ENCODE measurements at places on chromosomes 3 and 15.
A peak's percentile ranks its signal among the peaks of the same experiment; 100 is the strongest.

DNA sequence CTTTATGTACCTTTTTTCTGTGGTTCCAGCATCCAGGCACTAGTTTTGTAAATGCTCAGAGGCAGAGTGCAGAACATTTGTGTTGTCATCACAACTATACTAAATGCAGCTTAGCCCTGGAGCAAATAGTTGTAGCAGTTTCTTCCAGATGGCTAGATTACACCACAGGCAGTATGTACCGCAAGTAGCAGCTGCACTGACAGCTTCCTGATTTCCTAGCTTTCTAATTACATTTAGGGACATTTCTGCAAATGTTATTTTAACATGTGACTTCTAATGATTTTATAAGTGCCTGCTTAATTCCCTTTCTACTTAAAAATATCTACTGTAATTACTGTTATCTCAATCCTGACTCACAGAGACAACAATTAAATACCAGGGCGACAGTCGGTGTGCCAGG, 106.5 kb downstream of the NR2E3 start:
- no peak for DNase-seq

- peak; percentile 4 for DNase-seq
Observed at GRCh38 chr3:86989006-86989405, 1.9 kb downstream of the VGLL3 start.

DNA sequence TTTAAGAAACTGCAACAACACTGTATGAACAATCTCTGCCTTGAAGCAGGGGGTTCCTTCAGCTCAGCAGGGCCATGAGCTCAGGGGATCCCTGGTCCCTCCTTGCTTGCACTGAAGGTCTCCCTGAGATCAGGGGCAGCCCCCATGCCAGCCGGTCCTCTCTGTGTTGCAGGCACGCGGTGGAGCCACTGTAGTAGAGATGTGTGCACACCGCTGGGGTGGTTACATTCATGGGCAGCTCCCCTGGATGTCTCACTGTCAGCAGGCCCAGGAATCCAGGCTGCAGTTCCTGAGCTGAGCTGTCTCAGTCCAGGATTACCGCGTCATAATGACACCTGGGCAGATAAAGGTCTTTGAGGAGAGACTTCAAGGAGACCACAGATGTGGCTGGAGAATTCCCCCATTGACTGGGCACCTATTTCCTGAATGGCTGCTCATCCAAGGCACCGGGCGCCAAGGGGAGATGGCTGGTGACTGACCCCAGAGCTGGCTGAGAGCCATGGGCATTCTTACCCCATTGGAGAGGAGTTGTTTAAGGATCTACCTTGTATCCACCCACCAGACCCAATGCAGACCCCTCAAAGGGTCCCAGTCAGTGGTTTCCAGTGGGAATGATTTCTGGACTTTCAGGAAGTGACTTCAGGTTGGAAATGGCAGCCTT, 10.4 kb upstream of the KLF13 start:
- DNase-seq = no peak

GRCh38 chr3:173957646-173958045, 560.1 kb downstream of the NLGN1 start:
- DNase-seq = no peak

GRCh38 chr3:98730338-98730737, 32.8 kb upstream of the ST3GAL6 start:
- DNase-seq = no peak

- no peak for DNase-seq
Observed at GRCh38 chr3:124597273-124597672, 133.0 kb upstream of the UMPS start.

GRCh38 chr3:31532587-31533168, at the start of gene STT3B:
TSS of gene STT3B (plus strand) at chr3:31532925. CDS start at chr3:31532999, 74 bp downstream.
- peak; percentile 86 for DNase-seq

DNA sequence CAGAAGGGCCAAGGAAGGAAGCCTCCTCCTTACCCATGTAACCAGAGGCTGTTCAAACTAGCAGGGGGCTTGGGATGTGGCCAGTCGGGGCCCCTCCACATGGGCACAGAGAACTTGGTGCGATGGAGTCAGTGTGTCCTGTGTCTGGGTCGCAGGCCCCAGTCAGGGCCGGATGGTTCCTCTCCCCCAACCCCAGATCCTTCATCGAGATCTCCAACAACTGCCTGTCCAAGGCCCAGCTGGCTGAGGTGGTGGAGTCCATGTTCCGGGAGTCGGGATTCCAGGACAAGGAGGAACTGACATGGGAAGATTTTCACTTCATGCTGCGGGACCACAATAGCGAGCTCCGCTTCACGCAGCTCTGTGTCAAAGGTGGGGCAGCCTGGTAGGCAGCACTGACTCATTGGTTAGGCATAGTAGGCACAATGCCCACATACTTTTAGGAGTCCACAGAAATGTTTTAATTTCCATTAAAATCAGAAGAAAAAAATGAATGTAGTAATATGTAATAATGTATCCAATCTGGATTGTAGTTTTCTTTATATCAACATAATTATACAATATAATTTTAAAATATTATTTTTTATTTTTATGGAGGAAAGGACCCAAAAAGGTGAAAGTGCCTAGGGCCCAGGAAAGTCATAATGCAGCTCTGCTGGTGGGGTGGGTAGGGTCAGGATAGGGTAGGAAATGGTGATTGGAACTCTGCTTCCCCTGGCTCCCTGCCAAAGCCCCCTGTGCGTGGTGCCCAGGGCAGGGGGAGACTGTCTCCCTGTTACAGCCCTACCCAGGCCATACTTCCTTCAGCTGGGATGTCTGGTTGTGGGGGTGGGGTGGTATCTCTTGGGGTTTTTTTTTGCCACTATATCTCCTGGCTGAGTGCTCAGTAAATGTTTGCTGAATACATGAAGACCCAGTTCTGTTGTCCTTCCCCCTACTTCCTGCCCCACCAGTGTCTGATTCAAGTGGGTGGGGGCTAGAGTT, 18.6 kb downstream of the DUOX1 start:
- no peak for DNase-seq

- DNase-seq = peak; percentile 89
Observed at GRCh38 chr3:48472923-48473616, 26.5 kb downstream of the ATRIP start.

DNA sequence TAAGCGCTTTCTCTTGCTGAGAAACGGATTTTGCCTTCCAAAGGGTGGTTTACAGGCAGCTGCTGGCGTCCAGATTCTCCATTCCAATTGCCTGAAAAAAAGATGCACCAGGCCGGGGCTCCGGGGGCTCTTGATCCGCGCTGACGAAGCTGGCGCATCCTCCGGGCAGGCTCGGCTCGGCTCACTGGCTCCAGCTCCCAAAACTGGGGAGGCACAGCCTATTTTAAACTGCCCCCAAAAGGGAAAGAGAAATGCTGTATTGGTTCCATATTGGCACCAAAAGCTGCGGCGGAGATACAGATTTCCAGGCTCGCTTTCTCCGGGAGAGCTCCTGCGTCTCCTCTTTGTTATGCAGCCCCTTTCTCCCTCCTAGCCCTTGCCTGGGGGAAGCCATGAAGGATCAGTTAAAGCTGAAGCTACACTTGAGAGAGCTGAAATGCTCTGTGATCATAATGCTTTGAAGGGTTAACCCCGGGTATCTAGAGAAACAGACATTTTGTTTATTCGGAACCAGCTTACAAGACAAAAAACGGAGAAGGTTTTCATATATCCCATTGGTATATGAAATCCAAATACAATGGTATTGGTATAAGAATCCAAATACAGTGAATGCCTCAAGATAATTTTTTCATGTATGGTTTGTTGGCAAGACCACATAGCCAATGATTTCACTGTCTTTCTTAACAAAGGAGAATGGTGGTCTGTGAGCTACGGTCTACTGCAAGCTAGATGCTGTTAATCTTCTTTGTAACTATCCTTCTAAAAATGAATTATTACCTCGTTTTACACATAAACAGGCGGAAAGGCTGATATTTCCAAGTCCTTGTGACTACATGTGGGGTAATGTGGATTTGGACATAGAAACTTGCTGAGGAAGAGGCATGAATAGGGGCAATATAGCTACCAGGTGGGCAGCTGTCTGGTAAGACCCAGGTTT, 693 bp downstream of the CD200 start:
- DNase-seq = peak; percentile 56

DNA sequence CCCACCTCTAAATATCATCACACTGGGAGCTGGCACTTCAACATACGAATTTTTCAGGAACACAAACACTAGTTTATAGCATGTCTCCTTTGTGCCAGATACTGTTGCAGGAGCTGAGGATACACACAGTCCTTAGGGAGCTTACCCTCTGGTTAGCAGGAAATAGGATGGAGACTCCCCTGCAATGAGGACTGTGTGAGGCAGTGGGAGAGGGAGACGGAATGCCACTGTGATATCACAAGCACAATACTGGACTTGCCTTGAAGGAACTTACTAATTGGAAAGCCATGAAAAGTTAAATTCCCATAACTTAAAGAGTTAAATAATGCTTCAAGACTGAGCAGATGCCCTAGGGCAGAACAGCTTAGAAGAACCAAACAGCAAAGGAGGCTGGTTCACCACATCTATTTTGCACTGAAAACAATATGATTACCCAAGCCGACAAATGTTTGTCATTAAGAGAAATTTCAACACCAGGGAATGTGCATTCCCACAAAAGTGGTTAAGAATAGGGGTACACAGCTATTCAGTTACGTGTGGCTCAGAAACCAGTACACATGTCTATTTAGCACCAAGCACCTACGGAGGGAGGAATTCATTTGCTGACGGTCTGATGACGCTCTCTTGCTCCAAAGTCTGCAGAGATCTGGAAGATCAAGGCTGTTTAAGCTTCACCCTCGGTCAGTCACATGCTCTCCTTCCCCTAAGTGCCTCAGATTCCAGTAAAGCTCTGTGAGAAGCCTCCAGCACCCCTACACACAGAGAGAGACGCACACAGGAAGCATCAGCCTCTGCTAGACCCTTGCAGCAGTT, 5.2 kb downstream of the TBC1D2B start:
- DNase-seq = no peak

GRCh38 chr15:38885471-38885952, 320.9 kb upstream of the RASGRP1 start:
- no peak for DNase-seq

DNA sequence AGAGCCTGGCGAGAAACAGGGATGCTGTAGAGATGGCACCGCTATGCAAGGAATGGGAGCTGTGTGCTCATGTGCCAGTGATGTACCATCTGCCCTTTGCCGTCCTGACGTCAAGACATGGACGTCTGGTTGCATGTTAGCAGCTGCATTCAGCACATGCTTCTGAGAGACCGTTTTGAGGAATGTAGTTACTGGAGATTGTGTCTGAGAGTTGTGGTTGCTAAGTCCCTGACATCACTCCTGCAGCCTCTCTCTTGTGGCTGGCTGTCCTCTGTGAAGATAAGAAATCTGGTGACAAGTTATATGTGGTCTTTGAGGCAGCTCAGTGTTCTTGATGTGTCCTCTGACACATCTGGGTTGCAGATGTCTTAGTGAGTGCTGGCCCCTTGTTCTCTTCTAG, 165.1 kb downstream of the APBA2 start:
- DNase-seq = no peak

DNA sequence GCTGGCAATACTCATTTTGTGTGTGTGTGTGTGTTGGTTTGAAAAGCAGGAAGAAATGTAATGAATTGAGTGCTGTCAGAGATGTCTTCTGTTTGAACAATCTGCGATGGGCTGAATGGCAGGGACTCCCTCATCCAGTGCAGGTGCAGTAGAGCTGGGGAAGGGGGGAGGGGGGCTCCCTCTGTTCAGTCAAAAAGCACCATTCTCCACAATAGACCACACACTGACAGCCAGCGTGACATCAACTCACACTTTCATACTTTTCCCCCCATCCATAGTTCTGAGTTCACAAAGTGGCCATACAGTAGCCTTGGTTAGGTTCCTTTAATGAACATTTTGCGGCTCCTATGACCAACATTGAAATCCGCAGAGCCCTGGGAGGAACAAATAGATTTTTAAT, 10.4 kb downstream of the SOX2 start:
- no peak for DNase-seq

DNA sequence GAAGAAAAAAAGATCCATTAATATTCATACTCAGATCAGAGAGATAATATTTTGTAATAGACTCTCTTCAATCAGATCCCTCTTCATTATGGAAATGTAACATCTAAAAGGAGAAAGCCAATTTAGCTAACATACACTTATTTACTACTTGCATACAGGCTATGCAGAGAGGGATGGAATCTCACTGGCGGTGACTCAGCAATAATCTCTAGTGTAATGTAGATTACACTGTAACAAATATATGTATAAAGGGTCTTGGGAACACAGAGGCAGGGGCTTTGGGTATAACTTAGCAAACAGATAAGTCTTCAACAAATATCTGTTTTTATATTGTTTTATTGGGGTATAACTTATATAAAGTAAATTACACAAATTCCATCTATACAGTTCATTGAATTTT, 69.6 kb downstream of the CGNL1 start:
- no peak for DNase-seq

DNA sequence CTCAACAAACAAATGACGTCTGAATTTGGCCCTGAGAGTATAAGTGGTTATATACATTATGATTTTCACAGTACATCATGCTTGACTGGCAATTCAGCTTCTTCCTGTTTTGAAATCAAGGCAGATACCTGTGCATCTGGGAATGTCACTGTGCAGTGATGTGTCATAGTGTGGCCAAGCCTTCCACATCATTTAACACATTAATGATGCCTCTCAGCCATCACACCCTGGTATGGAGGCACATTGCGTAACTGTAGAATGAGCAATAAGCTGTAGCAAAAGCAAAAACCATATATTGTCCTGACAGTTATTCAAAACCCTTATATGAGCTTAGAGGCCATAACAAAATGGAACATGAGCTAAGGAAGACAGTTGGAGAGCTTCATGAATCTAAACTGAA, 246.0 kb downstream of the EPHA3 start:
- DNase-seq = no peak

DNA sequence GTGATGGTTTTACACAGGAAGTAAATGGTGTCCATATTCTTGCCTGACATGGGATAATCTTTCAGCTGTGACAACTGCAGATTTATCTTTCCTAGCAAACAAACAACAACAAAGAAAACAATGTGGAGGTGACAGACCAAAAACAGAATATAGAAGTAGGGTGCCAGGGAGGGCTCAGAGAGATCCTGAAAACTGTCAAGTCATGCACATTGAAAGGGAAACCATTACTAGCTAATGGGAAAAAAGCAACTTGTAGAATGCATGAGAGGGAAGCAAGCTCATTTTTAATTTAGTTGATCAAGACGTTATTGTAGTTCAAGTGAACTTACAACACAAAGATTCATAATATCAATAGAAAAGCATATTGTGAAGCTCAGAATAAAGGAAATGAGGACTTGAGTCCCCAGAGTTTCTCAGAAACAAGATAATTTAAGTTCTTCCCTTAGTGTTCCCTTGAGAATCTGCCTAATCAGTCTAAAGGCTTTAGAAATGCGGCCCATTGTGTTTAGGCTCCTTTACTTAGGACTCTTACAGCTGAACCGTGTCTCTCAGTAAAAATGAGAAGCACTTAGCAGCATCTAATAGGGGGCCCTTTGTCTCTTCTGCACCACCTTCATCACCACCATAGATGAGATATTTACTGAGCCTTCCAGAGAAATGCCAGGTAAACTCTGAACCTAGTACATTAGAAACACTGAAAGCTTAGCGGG, 115.6 kb upstream of the CADPS start:
- DNase-seq = no peak

- no peak for DNase-seq
Observed at GRCh38 chr15:90650956-90651689, 66.0 kb upstream of the BLM start.

All from kidney glomerular epithelial cell (primary cell).